ENCODE measurements at places on chromosomes 4 and X.

- no peak for DNase-seq
Observed at GRCh38 chr4:41748571-41749475, at the start of gene PHOX2B. PHOX2B (minus strand) TSS chr4:41748725; CDS start chr4:41748610, 115 bp downstream.

DNA sequence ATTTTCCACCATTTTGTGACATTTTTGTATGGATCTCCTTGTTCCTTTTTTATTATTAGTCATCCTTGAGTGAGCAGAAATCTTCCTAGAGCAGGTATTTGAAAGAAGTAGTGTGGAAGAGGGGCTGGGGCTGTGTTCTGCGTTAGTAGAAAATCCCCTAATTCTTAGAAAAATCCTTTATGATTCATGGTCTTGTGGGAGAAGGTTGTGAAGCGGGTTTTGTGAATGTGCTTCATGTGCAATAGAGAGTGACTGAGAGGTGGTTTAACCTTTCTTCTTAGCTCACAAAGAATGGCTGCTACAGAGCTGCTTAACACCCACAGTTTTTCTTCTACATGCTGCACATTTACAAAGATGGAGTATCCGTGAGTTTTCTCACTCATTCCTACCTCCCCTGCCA lies 220.5 kb downstream of the IDS start:
- no peak for DNase-seq

GRCh38 chr4:36990128-36990872 lies 254.2 kb upstream of the NWD2 start:
- no peak for DNase-seq

DNA sequence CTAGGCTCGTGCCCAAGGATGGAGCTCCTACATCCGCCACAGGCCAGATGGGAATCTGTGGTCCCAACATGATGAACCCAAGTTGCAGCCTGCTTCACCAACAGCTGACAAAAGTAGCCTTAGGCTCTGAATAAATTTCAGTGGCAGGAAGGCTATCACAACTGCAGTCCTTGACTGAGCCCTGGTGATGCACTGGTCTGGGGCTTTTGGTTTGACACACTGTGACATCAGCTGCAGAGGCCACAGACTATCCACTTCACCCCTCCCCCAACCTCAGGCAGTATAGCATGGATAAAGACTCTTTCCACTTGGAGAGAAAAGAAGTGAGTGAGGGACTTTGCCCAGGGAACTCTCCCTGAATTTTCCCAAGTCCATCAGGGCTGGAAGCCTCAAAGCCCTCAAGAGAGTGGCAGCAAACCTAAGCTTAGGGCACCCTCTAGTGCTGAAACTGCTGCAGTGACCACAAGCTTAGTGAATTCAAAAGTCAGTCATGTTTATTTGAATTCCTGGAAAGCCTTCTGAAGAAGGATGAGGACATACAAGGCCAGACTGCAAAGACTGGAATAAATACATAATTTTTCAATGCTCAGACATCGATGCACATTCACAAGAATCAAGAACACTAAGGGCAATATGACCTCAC lies 135.0 kb upstream of the TENT5D start:
- DNase-seq: peak; percentile 2

DNA sequence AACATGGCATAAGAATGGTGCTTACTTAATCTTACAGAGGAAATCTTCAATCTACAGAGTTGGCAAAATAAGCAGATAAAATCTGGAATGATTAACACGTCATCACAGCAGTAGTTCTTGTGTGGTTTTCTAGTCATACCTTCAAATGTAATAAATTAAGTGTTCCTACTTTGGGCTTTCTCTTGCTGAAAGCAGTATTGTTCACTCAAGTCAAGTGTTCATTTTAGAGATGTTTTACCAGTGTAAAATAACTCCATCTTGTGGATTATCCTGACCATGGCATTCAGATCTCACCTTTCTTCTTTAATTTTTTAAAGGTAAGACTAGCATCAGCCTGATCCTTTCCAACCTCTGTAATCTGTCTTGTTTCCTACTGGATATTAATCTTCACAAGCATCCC lies 72.9 kb downstream of the ADAMTS3 start:
- DNase-seq: no peak

DNA sequence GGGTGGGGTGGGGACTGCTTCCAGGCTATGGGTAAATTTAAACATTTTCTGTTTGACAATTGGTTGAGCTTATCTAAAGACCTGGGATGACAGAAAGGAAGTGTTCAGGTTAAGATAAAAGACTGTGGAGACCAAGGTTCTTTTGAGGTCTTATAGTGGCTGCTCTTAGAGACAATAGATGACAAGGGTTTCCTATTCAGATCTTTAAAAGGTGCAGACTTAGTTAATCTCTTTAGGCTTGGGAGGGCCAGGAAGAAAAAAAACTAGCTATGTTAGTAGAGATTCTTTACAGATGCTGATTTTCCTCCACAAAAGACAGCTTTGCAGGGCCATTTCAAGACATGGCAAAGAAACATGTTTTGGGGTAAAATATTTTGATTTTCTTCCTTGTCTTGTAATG lies 972.5 kb downstream of the CCSER1 start:
- DNase-seq: no peak

- no peak for DNase-seq
Observed at GRCh38 chrX:40759374-40759773, 24.0 kb upstream of the MED14 start.

DNA sequence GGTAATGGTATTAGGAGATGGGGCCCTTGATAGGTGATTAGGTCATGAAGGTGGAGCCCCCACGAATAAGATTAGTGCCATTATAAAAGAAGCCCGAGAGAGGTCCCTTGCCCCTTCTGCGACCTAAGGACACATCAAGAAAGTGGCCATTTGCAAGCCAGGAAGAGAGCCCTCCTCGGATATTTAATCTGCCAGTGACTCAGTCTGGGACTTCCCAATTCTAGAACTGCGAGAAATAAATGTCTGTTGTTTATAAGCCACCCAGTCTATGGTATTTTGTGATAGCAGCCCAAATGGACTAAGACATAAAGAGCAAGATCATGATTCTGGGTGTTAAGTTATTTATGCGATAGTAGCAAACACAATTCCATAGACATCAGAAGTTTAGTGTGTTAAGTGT lies 192.2 kb downstream of the LDB2 start:
- no peak for DNase-seq

GRCh38 chr4:180150818-180151217 lies 2092.4 kb upstream of the TENM3 start:
- DNase-seq: no peak

DNA sequence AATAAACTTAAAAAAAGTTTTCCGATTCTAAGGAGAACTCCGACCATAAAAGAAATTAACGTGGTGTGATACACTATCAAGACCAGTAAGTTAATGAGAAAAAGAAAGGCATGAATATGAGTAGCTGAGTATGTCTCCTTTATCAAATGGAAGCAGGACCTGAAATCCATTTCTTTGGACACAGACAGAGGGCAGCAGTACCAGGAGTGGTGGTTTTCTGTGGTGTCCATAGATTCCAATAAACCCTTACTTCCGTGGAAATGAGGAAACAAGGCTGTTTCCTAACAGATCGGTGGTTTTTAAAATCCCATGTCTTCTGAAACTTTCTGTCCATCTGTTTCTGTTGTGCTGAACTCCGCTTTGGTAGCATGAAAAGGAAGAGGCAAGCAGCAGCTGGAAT lies 128.5 kb upstream of the TSPAN5 start:
- no peak for DNase-seq

- DNase-seq: no peak
Observed at GRCh38 chr4:8763966-8764901, 107.4 kb downstream of the HMX1 start.

DNA sequence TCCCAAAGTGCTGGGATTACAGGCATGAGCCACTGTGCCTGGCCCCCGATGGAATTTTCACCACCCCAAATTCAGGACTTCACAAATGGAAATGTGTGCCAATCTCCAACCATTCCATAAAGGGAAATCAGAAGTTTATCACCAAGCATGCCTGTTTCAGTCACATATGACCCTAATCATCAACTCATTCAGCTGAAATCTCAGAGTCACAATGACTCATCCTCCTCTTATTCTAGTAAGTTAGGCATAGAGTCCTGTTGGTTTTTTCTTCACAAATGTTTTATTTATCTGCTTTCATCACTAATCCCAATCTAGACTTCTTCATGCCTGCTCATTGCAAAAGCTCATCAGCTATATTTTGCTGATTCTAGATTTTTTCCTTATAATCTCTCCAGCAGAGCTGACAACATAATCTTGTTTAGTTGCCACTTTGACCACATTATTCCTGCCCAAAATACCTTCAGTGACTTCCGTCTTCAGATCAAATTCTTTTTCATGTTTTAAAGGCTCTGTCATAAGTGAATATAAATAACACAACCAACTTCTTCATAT lies 83.3 kb downstream of the SLC7A11 start:
- DNase-seq: no peak

DNA sequence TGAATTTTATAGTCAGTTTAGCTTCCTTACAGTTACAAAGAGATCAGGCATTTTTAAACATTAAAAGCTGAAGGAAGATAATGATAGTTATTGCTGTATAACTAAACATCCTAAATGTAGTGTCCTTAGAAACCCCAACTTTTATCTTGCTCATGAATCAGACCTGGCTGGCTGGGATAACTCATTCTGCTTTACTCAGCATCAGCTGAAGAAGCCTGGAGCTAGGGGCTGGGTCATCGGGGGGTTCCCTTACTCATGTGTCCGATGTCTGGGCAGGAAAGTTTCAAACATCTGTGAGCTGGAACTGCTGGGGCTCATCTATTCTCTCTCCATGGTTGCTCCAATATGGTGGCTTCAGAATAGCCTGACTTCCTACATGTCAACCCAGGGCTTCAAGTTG lies 113.9 kb downstream of the MTNR1A start:
- DNase-seq: no peak

DNA sequence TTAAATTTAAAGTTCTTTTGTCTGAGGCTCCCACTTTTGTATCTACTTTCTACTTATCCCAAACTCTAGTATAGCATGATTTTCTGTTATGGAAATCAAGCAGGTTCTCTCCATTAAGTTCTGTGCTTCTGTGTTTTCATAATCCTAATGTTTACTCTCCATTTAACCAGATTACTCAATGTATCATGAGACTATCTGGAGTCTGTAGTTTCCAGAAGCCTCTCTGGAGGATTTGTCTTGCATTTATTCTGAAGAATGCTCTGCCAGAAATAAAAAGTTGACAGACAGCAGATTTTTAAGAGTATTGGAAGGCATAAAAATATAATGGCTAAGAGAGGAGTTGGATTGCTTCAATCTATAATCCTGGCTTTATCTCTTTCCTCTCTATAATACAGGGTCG lies 39.2 kb upstream of the PLS3 start:
- DNase-seq: no peak

GRCh38 chr4:148999924-149000323 lies 557.7 kb upstream of the NR3C2 start:
- no peak for DNase-seq

DNA sequence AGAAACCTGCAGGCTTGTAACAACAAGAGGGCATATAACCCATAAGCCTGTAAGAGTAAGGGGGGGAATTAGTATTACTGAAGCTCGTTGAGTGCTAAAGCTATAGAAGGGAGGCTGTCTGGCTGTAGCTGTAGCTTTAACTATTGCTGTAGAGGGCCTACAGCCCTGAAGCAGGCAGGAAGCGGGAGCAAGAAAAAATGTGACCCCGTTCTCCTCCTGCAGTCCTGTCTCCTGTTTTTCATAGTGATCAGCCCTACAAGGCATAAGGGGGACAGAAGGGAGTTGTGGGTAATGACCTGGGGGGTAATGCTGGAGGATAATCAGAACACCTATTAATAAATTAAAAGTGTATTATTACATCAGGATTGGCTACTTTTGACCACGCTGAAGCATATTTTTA lies 206.9 kb upstream of the MAB21L2 start:
- DNase-seq: no peak

GRCh38 chrX:8629871-8630270 lies 102.1 kb downstream of the ANOS1 start:
- no peak for DNase-seq

GRCh38 chr4:150012851-150013360 lies 65.3 kb upstream of the DCLK2 start:
- DNase-seq: no peak

DNA sequence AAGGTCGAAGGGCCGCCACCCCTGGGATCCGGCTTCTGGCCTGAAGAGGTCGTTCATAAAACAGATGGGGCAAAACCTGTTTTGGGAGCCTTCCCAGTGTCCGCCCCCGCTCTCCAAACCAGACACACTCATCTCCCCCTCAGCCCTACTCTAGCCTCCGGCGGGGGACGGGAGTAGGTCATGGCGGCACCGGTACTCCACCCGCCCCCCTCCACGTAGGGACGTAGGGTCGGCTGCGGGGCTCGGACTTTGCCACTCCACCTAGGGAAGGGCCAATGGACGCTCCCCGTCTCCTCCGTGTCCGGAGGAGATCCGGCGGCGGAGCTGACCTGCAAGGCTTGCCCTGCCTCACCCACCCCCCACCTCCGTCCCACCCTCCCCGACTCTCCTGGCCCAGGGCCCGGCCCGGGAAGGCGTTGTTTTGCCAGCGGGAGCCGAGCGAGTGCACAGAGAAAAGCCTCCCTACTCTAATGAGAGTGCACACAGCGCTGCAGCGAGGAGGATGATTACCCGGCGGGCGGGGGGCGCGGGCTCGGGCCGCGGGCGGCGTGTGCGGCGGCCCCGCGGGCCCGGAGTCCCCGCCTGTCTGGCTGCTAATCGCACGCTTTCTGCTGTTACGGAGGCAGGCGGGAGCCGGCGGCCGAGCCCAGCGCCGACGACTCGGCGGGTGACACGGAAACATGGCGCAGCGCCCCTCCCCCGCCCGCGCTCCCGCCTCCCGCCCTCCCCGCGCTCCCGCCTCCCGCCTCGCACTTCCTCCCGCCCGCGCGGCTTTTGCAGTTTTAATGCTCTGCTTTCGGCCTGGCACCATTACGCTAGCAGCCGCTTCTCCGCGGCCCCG lies 8.3 kb upstream of the BCOR start:
- DNase-seq: no peak

- DNase-seq: no peak
Observed at GRCh38 chr4:7910952-7911578, 28.6 kb downstream of the AFAP1 start.

- no peak for DNase-seq
Observed at GRCh38 chr4:126838941-126839679, 793.6 kb upstream of the INTU start.

GRCh38 chr4:119097282-119097900 lies 38.2 kb upstream of the MYOZ2 start:
- DNase-seq: no peak

DNA sequence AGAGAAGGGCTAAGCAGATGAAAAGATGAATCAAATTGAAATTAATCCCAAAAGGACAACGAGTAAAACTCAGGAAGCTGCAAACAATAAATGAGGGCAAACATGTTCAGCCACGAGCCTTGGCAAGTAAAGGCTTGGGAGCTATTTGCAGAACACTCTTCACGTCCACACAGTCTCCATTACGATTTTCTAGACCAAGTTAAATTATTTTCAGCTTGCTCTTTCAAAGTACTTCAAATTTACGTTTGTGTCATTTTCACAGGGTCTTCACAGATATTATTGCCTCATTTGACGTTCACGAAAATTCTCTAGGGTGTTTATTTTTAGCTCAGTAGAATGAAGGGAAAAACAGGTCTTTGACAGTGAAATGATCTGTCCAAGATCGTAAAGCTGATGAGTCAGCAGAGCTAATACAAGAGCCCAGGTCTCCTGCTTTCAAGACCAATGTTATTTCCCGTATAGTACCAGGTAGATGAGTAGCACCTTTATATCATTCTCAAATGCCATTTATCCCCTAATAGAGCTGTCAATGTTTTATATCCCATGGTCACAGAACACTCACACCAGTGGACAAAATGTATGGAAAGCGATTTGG lies 20.9 kb downstream of the KLB start:
- DNase-seq: no peak

- no peak for DNase-seq
Observed at GRCh38 chr4:108916638-108917037, 153.8 kb upstream of the ETNPPL start.

- DNase-seq: no peak
Observed at GRCh38 chr4:138223231-138223910, 18.8 kb downstream of the SLC7A11 start.
